Cortex of kidney (tissue), 1 donor: ENCODE measurements at places on chromosomes 12 and 14.

DNA sequence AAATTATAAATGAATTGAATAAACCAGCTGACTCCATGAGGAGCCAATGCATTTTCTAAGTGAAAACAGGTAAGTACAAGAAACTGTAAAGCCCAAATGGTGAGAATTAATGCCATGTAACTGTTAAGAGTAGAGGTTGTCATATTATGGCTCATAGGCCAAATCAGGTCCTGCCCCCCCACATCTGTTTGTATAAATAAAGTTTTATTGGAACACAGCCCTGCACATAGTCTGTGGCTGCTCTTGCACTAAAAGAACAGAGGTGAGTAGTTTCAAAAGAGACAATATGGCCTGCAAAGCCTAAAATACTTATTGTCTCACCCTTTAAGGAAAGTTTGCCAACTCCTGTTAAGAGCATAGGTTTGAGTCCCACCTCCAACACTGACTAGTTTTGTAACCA is 140.5 kb upstream of the SRRM4 start:
- DNase-seq, result no peak

GRCh38 chr12:49838973-49839633 is 3.8 kb downstream of the BCDIN3D start:
- DNase-seq, result no peak

GRCh38 chr12:88181881-88182280 is 39.8 kb downstream of the TMTC3 start:
- no peak for DNase-seq

GRCh38 chr14:55650992-55651391 is 71.0 kb downstream of the KTN1 start:
- DNase-seq, result no peak

DNA sequence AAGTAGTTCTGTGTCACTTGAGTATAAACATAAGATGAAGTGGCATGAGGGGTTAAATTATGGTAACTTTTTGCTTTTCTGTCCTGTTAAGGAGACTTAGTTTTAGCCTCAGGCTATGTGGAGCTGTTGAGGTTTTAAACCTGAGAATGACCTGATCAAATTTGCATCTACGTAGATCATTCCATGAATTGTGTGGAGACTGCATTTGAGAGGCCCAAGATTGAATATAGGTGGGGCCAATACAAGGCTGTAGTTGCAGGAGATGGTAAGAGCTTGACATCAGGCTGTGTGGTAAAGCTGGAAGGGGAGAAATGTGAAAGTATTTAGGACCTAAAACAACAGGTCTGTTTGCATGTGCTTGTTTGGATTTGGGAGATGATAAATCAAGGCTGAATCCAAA is 249.5 kb downstream of the SLC16A7 start:
- no peak for DNase-seq

- no peak for DNase-seq
These were observed 31.0 kb upstream of the NPFF start for GRCh38 chr12:53538209-53538689.

- DNase-seq, result peak; percentile 21
These were observed 105.0 kb upstream of the PRB2 start for GRCh38 chr12:11500188-11500860.

GRCh38 chr12:58509116-58509885 is 411.0 kb downstream of the LRIG3 start:
- DNase-seq, result no peak

DNA sequence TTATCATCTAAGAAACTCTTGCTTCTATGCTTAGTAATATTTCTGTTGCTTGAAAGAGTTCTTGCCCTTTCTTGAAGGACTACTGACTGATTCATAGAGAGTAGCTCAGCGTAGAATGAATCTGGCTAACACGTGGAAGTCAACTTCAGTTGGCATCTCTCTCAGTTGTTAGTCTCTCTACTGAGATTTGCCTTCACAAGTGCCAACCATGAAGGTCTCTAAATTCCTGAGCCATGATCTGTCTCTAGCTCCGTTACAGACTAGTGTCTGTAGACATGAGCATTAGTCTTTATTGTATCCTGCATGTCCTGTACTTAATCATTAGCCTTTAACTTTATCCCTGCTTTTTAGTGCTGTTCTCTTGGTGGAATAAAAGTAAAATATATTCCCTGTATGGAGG is 19.1 kb upstream of the ALX1 start:
- DNase-seq, result no peak

DNA sequence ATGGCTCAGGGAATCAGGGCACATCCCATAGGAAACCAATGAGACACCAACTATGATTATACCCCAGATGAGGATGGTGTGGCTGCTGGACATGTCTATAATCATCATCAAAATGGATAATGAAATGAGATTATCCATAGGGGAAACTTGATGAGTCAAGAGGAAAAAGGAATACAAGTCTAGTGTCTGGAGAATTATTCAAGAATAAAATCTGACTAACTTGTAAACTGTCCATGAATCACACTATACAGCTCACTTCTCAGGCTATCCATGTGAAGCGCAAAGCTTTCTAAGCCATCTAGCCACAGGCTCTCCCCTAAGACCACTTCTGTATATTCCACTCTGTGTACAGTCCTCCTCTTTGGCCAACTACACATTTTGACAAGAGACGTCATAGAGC is 52.5 kb downstream of the DUSP16 start:
- DNase-seq, result no peak

- DNase-seq, result no peak
These were observed 97.8 kb downstream of the SCARB1 start for GRCh38 chr12:124765581-124766489.

- DNase-seq, result no peak
These were observed 191.7 kb upstream of the FRMD6 start for GRCh38 chr14:51460011-51460410.

GRCh38 chr12:71476513-71476912 is 36.9 kb downstream of the LGR5 start:
- DNase-seq, result no peak

DNA sequence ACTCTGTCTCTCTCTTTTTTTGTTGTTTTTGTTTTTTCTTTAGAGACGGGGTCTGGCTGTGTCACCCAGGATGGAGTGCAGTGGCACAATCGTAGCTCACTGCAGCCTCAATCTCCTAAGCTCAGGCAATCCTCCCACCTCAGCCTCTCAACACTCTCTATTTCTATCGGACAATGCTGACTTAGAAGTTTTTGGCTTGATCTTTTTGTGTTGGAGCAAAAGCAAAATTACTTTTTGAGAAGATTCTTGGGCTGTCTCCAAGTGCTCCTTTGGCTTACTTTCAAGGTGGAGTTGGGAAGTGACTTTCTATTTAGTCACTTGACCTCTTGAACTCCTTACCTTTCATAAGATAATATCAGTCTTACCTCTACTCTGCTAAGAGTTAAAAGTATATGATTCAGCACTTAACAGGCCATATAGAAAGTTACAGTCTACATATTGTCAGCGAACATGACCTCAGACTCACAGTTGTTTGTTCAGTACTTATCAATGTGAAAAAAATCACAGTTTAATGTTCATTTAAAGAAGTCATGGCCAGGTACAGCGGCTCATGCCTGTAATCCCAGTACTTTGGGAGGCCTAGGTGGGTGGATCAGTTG is 15.4 kb upstream of the MIA2 start:
- no peak for DNase-seq

- DNase-seq, result no peak
These were observed 196.0 kb downstream of the PIK3C2G start for GRCh38 chr12:18457362-18457761.

GRCh38 chr14:87405563-87405962 is 587.4 kb downstream of the GALC start:
- DNase-seq, result no peak

DNA sequence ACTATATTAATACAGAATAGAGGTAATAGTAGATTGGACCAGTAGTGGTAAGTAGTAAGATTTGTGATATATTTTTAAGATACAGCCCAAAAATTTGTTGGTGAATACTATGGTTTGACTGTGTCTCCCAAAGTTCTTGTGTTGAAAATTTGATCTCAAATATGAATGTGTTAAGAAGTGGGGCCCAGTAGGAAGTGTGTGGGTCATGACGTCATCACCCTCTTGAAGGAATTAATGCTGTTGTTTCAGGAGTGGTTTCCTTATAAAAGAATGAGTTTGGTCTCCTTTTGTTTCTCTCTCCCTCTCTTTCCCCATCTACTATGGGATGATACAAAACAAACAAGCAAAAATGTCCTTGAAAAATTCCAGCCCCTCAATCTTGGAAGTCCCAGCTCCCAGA is 16.3 kb downstream of the LUM start:
- DNase-seq, result no peak

GRCh38 chr12:67525617-67525884 is 123.0 kb upstream of the DYRK2 start:
- no peak for DNase-seq

- no peak for DNase-seq
These were observed 309.8 kb upstream of the TMEM132C start for GRCh38 chr12:127957001-127957660.

DNA sequence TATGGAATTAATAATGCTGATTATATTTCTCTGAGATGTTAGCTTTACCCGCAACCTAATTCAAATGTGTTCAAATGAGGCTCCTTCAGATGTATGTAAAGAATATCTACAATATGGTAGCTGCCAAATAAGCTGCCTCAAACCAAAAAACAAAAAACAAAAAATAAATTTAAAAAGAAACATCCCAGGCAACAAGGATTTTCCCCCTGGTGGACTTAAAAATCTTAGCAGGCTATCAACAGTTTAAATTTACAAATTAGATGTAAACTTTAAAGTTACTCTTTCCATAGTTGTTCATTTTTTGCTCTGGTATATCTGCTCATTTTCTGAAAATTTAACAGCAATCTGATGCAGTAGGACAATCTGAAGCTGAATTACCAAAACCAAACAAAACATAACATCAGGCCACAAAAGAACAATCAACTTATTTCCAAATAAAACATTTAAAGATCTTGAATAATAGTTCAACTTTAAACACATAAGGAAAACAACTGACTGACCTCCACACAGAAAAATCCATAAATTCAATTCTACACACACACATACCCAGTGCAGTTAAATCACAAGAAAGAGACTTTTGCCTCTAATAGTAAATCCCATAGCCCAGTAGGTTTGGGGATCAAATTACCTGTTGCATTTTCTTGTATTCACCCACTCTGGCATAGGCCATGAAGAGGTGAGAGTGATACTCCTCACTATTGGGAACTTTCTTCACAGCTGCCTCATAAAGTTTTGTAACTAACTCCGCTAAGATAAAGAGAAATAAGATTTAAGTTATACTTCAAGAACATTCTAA is 21.3 kb downstream of the NAA25 start:
- no peak for DNase-seq

DNA sequence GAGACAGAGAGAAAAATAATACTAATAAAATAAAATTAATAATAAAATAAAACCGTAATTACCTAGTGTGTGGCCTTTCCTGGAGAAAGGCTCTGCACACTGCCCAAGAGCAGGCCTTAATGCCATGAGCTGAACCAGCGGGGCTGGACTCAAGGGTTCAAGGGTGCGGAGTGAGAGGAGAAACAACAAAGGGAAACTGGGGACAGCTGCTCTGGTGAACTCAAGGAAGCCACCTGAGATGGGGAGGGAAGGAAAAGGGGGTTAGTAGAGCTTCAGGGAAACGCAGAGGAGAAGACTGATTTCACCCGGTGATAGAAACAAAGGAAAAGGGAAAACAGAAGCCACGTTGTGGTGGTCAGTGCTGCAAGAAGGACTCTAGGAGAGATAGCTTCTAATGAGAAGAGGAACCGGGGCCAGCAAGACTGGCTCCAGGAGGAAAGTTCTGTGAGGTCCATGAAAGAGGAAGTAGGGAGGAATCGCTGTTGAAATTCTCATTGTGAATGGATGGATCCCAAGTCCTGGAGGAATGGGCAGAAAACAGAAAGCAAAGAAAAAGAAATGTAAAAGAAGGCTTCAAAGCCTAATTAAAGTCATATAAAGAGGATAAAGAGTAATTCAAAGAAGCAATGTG is 48.3 kb upstream of the BCL2L14 start:
- DNase-seq, result no peak

DNA sequence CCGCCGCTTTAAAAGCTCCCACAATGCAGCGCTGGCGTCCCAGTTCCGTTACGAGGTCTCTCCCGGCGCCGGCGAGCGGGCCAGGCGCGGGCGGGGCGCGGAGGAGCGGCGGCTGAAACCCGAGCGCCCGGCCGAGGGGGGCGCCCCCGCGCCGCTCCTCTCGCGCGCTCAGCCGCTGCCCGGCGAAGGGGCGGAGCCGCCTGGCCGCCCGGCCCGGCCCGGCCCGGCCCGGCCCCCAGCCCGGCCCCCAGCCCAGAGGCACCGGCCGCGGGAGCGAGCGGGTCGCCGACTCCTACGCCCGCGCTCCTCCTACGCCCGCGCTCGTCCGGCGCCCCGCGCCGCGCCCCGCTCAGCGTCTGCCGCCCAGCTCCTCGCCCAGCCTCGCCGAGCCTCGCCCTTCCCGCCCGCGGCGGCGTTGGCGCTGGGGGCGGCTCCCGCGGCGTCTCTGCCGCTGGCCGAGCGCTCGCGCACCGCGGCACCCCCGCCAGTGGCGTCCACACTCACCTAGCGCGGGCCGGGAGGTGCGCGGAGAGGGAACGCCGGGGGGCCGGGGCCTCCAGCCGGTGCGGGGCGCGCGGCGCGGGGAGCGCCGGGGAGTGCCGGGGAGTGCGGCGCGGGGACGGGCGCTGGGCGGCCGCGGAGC is at the start of gene RASSF8:
TSS of gene RASSF8 (plus strand) at position 255 of the 643 bp plus-strand sequence. CDS start 96,662 bp downstream, outside the sequence.
- DNase-seq, result peak; percentile 15

DNA sequence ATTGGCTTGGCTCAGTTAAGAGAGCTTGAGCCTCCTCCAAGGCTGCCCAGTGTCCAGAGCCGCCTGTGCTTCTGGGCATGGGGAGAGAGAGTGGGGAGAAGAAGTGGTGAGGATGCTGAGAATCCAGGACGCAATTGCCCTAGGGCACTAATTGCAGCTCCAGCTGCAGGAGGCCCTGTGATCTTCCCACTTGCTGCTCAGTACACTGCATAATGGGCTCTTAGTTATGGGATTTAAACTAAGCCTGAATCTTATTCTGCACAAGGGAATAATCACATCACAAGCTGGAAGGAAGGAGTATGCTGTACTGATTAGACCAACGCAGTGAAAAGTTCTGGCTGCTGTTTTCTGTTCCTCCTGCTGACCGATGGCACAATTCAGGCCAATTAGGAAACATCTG is 101.0 kb upstream of the PRMT8 start:
- no peak for DNase-seq

DNA sequence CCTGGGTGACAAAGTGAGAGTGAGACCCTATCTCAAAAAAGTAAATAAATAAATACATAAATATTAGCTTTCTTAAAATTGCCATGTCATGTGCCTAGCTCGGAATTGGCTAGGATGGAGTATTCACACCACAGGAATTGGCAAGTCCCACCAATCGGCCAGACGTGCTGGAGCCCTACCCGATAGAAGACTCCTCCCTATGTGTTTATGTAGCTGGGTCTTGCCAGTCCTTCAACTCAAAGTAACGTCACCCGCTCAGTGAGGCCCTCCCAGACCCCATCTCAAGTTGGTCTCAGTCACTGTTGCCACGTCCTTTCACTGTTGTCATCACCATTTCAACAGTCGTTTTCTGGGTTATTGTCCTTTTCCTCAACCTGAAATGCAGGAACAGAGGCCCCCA is 20.2 kb downstream of the VRTN start:
- no peak for DNase-seq

GRCh38 chr12:31368666-31369361 is 42.9 kb upstream of the SINHCAF start:
- no peak for DNase-seq

GRCh38 chr12:116861320-116861719 is 19.9 kb downstream of the HRK start:
- no peak for DNase-seq
